ENCODE measurements at places on chromosomes 1 and 21. TPM values are rescaled to one million over a fixed set of nuclear protein-coding genes. Genes with fewer than 3 reads are reported as not detected.

DNA sequence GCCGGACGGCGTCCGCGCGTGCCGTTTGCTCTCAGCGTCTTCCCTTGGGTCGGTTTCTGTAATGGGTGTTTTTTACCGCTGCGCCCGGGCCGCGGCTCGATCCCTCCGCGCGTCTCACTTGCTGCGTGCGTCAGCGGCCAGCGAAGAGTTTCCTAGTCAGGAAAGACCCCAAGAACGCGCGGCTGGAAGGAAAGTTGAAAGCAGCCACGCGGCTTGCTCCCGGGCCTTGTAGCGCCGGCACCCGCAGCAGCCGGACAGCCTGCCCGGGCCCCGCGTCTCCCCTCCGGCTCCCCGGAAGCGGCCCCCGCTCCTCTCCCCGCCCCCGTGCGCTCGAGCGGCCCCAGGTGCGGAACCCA lies 159.8 kb downstream of the RUNX1 start:
- H3K27me3 ChIP-seq = no peaks in the 10 kb centered on the region
- peaks cover 69% of the 10 kb centered on the region for H3K4me1 ChIP-seq
- H3K36me3 ChIP-seq = no peaks in the 10 kb centered on the region
- H3K27ac ChIP-seq = peak overlapping the region; percentile 75
- peak; percentile 62 for DNase-seq
- H3K4me3 ChIP-seq = peak overlapping the region; percentile 52

DNA sequence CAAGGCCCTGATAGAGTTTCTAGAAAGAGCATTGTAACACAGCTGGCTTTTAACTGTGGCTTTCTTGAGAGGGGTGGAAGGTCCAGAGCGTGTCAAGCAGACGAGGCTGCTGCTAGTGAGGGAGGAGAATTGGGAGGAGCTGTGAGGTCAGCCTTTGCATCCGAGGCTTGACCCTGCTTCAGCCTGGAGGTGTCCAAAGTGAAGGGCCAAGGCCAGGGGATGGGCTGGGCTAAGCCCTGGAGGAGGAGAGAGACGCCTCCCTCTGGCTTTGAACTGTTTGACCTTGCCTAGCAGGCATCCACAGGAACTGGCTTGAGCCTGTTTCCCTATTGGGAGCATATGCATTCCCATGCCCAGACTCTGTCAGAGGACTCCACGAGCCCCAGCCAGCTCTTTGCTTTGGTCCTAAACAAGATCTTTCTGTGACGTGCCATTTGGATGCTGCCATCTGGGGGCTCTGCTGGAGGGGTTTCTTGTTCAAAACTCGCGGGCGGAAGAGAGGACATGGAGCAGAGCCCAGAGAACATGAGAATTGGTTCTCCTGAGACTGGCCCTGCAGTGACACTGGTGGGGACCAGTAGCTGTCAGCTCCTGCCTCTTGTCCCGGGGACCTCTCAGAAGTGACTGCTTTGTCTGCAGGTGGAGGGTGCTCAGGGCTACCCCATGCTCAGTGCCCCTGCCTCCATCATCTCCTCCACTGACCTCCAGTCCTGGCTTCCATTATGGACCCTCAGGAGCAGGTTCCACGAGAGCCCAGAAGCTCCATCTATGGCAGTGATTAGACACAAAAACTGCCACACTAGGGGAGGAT lies 5.5 kb downstream of the ACTRT2 start:
- DNase-seq = no peak
- H3K4me3 ChIP-seq = no peak overlapping the region
- no peaks in the 10 kb centered on the region for H3K27me3 ChIP-seq
- no peaks in the 10 kb centered on the region for H3K36me3 ChIP-seq
- no peak overlapping the region for H3K27ac ChIP-seq
- no peaks in the 10 kb centered on the region for H3K4me1 ChIP-seq

- H3K36me3 ChIP-seq = no peaks in the 10 kb centered on the region
- H3K4me3 ChIP-seq = no peak overlapping the region
- no peak overlapping the region for H3K27ac ChIP-seq
- H3K27me3 ChIP-seq = no peaks in the 10 kb centered on the region
- H3K4me1 ChIP-seq = no peaks in the 10 kb centered on the region
These were observed 253.8 kb downstream of the KAZN start for GRCh38 chr1:14852291-14852690.

CFHR5 gene
- polyA plus RNA-seq = not detected

HES5 gene
- polyA plus RNA-seq = not detected

CEPT1 gene
- polyA plus RNA-seq = 18.4 TPM

All from CD4-positive, alpha-beta memory T cell (primary cell).